ENCODE measurements at places on chromosomes 2 and 18.

GRCh38 chr2:174038462-174038861, 73.3 kb upstream of the SP3 start:
- DNase-seq, result no peak

GRCh38 chr2:232162187-232162586, 200.7 kb downstream of the DIS3L2 start:
- no peak for DNase-seq

DNA sequence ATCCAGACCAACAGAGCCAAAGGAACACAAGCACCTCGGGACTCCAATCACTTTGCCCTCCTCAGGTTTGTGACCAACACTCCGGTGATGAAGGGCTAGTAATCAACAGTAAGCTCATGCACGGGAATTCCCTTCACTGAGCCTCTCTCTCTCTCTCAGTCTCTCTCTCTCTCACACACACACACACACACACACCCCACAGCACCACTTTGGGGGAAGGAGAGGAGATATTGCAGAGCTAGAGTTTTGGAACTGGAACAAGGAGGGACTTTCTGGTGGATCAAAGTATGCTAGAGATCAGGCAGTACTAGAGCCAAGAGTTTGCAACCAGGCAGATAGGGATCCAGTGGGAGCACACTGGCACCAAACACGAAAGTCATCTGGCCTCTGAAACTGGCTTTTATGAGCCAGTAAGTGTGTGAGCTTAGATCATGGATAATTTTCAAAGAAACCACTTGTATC, 98.7 kb downstream of the ANKRD44 start:
- DNase-seq, result no peak

- no peak for DNase-seq
Measured at GRCh38 chr2:33425586-33426031, 50.8 kb upstream of the RASGRP3 start.

DNA sequence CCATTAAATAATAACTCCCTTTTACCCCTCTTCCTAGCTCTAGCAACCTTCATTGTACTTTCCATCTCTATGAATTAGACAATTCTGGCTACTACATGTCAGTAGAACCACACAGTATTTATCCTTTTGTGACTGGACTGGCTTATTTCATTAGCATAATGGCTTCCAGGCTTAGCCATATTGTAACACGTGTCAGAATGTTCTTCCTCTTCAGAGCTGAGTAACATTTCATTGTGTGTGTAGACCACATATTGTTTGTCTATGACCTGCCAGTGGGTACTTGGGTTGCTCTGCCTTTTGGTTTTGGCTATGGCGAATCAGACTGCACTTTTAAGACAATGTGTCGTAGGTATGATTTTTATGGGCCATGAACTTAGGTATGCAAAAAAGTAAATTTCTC, 20.9 kb downstream of the TSN start:
- DNase-seq, result no peak

DNA sequence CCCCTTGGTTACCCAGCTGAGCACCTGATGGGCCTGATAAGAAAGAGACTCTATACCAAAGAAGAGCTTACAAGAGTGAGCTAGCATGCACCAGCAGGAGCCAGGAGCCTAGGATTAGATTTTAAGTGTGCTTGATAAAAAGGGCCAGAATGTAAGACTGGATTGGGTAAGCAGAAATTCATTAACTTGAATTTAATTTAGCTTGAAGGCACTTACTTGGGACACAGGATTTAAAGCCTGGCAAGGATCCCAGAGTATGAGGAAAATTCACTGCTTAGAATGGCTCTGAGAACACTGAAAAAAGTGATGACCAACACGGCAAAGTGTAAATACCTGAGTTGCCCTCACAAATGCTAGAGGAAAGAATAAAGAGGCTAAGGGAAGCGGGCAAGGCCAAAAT, 91.3 kb upstream of the RBBP8 start:
- no peak for DNase-seq

GRCh38 chr18:12492907-12493306, 85.2 kb downstream of the PRELID3A start:
- DNase-seq, result no peak

GRCh38 chr2:84866122-84866521, 14.8 kb downstream of the TRABD2A start:
- no peak for DNase-seq

Data from stimulated activated CD4-positive, alpha-beta T cell treated with anti-CD3 and anti-CD28 coated beads, Interleukin-12 subunit alpha, Interleukin-12 subunit beta, amount 100 ng/mL, for 4 hours (primary cell).